ENCODE measurements at places on chromosomes 2 and 18.

GRCh38 chr2:112155331-112156151 lies 17.4 kb downstream of the FBLN7 start:
- no peak for DNase-seq

DNA sequence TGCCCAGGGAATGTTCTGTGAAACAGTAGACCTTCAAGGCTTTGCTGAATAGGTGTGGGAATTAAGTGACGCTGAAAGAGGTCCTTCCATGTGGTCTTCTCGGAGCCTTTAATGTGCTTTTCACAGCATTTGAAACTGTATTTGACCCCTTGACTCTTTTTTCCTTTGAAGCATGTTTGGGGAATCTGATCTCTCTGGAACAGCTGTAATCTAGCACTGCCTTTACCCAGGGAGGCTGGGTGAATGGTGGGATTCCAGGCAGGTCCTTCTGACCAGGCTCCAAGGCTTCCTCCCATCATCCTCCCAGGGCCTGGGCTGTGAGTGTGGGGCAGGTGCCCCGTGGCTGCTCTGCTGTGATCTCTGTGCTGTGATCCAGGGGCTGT lies 4.2 kb downstream of the ZAP70 start:
- DNase-seq = no peak

DNA sequence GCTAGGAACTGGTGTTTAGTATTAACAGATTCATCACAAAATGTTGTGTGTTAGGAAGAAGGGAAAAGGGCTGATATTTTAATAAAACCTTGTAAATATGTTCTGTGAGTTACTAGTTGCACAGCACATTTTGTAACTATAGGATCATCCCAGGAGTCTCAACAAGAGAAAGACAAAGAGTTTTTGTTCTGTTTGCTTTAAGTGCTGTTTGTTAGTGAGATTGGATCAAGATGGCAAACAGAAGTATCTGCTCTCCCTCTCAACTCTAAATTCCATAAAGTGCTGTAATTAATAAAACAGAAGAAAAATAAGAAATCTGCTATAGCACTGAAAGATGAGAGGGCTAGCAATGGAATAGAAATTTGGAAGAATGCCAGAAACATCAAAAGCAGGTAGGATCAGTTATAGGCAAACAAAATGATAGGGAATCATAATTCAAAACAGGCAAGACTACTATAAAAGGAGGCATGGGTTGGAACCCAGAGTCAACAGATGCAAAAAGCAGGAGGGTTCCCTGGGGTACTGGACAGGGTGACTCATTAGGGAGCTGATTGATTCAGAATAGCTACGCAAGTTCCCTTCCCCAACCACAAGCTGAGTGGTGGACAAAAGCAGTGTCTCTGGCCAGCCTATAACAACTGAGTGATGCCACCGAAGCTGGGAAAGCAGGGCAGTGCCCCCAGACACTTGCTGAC lies 75.8 kb downstream of the DYNC1I2 start:
- DNase-seq = no peak

- DNase-seq = no peak
These were observed 13.4 kb upstream of the NMI start for GRCh38 chr2:151302879-151303278.

GRCh38 chr2:25635797-25636196 lies 37.6 kb downstream of the DTNB start:
- DNase-seq = no peak

- no peak for DNase-seq
These were observed 102.3 kb downstream of the TTN start for GRCh38 chr2:178704876-178705275.

GRCh38 chr2:1951586-1951985 lies 207.3 kb upstream of the PXDN start:
- no peak for DNase-seq

DNA sequence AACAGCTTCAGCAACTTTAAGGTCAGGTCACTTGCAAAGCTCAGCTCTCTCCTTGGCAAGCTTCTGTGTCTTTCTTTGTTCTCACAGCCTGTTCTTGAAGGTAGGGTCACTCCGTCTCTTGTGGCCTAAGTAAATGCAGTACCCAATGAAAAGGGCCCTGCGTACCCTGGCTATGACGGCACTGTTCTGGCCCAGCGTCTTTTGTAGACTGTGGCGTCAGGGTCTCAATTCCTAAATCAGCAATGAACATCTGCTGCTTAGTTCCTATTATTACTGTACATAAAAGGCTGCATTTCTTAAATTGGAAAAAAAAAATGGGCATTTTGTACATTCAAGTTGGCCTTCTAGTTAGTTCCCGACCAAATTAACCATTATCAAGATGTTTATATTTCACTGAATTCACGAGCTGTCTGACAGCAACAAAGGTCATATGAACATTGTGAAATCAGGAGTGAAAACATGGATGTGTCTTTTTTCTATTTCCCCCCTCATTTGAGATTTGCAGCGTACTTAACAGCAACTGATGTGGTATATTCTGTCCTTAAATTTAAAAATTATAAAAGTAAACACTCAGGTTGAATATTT lies 17.0 kb upstream of the MTCL1 start:
- DNase-seq = peak; percentile 14

DNA sequence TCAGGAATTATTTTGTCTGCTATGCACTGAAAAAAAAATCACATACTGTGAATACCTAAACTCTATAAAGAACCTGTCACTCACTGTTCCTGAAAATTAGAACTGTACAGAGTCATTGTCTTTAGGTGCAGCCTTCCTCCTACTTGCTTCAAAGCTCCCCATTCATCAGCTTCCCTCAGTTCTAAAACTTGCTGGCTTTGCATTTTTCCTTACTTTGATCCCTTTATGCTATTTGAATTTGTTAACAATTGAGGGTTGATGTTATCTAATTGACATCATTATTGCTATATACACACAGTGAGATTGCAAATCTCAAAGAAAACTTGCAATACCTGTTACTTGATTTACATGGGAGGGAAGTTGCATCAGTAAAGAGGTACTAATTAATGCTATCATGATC lies 48.3 kb downstream of the PTH2R start:
- no peak for DNase-seq

- DNase-seq = no peak
These were observed 132.7 kb upstream of the HS6ST1 start for GRCh38 chr2:128451084-128452023.

DNA sequence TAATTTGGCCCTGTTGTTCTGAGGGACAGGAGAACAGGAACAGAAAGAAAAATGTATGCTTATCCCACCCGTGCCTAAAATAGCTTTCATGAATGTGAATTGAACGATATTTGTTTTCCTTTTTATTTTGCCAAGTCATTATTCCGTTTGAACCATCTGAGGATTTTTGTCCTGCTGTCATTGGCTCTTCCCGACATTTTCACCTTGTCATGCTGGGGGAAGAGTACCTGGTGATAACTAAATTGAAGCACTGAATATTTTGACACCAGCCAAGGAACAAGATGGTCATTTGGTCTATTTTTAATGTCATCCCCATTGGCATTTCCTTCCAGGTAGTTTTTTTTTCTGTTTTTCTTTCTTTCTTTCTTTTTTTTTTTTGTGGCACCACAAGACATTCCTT lies 204.1 kb downstream of the DCC start:
- DNase-seq = no peak

GRCh38 chr2:33272001-33272400 lies 204.4 kb upstream of the RASGRP3 start:
- no peak for DNase-seq

DNA sequence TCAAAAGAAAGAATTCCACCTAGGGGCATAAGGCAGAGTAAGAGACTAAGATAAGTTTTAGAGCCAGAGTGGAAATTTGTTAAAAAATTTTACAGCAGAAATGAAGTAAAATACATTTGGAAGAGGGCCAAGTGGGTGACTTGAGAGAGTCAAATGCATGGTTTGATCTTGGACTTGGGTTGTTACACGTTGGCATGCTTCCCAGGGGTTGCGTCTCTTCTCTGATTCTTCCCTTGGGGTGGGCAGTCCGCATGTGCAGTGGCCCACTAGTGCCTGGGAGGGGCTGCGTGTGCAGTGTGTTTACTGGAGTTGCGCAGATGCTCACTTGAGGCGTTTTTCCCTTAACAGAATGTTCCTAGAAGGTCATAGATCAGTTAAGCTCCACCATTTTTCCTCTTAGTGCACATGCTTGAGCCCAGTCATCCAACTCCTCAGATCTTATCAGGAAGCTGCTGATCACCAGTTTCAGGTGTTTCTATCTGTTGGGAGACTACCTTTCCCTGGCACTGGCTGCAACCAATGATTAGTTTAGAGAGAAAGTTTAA lies 13.1 kb downstream of the SEH1L start:
- no peak for DNase-seq

GRCh38 chr2:173667415-173667814 lies 297.8 kb downstream of the SP3 start:
- DNase-seq = no peak

DNA sequence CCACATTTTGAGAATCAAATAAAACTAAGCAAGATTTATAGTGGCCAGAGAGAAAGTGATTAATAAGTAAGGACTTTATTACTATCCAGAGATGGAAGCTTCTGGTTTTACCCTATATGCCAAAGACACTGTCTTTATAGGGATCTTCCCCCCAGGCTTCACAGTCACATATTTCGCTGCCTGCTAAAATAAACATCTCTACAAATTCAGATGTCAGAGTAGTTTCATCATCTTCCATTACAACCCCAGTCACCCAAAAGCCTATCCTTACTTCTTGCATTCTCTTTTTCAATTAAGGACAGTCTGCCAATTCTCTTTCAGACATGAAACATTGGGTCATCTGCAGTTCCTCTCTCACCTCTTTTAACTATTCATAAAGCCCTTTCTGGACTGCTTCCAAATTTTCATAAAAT lies 28.3 kb downstream of the CREB1 start:
- no peak for DNase-seq

Measured in NCI-H524 (cell line).